ENCODE measurements at places on chromosomes 2 and 18.

- DNase-seq: no peak
Measured at GRCh38 chr18:76674596-76674995, 147.8 kb upstream of the ZNF236 start.

GRCh38 chr2:132589111-132589830 lies 80.7 kb downstream of the LYPD1 start:
- DNase-seq: no peak

DNA sequence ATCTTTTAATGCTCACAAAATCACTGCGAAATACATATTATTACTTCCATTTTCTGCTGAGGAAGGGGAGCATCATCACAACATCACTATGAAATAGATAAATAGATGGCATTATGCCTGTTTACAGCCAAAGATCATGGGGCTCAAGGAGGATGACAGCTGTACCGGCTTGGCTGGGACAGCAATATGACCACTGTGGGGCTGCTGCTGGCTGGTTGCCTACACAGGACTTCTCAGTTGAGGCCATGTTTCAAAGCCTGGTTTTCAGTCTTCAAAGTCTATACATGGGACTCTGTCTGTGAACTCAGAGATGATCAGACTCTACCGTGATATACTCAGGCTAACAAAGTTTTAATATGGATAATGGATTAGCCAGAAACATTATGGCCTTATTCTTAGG lies 58.7 kb downstream of the SPATS2L start:
- DNase-seq: no peak

DNA sequence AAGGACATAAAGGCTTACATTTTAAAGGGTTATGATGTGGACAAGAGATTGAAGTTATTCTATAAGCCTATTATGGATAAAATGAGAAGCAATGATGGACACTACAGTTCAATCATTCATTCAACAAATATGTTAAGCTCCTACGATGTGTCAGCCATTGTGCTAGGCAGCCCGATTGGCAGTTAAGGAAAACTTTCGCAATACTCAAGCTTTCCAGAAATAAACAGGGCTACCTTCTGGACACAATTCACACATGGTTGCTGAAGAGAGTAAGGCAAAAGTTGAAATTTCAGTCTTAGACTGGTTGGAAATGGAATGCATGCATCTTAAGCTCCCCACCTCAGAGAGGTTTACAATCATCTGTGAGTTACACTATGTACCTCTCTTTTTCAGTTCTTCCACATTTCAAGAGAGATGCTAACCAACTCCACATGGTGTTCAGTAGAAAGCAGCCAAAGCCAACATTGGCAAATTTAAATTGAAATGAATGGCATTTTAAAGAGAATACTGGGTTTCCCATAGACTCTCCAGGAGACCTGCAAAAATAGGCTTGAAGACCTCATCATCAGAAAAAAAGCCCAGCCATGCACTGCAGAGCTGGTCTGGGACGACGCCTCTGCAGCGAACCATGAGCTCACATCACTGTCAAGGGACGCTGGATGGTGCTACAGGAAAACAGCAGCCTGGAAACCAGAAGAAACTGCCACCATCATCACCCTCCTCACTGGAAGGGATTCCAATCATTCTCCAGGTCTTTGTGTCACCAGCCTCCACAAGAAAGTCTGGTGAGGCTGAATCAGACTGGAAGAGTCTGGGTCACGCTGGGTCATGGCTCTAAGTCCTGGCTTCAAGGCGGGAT lies 276.3 kb downstream of the AFF3 start:
- DNase-seq: no peak

DNA sequence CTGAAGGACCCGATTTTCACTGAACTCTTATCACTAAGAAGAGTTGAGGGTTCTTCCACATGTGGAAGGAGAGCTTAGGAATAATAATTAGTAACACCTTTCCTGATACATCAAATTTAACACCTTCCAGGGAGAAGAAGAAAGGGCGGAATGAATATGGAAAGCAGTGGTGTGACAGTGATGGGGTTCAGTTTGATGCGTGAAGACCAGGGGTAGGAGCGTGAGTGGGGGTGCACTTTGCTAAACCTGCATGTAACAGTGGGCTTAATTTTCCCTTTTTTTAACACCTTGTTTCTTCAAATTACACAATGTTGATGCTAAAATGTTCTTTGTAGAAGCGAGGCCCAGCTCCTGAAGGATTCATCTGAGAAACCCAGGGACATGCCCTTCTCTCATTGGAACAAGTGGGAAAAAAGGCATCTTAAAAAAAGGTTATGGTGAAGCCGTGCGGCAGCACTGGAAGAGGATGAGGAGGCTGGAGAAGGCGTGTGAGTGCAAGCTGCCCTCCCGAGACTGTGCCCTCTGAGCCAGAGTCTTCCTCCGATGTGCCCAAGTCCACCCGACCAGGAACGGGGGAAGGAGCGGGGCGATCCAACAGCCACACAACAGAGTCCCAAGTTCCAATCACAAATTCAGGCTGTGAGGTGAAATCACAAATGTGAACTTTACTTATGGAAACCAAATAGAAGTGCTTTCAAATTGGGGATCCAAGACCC lies 80.8 kb downstream of the MBP start:
- no peak for DNase-seq

- peak; percentile 75 for DNase-seq
Measured at GRCh38 chr2:32009516-32010256, 1.1 kb downstream of the MEMO1 start.

DNA sequence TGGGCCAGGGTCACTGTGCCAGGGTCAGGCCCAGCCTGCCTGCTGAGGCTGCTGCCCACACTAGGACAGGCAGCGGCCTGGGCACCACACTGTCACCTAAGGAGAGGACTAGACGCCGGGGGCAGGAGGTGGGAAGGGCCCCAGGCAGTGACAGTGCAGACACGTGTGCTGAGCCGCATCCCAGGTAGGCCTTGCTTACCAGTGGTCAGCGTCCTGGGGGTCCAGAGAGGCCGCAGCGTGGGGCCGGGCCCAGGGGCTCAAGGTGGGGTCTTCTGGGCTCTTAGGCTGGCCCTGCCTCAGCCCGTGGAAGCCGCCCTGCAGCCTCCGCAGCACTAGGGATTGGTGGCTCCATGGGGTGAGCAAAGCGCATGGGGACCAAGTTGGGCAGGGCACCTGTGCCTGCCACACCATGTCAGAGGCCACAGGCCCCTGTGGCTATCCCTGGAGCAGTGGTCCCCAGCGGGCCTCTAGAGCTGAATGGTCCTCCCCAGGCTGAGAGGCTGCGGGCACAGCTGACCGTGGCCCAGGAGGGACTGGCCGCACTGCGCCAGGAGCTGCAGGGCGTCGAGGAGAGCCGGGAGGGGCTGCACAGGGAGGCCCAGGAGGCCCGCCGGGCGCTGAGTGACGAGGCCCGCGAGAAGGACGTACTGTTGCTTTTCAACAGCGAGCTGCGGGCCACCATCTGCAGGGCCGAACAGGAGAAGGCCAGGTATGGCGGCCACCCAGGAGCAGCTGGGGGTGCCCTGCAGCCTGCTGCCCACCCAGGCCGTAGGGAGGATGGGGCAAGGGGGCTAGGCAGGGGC lies 35.2 kb upstream of the SNED1 start:
- DNase-seq: no peak

DNA sequence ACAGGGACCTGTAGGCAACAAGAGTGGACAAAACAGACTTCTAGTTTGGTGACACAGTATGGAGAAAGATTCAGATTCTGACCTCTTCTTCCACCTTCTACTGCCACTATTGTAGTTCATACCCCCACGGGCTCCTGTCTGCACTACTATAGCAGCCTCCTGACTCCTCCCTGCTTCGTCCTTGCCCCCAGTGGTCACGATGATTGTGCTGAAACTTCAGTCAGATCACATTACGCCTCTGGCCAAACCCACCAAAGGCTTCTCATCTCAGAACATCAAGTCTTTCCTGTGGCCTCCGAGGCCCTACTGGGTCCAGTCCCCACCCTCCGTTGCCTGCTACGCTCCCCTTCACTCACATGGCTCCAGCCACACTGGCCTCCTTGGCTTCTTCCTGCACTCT lies 147.6 kb downstream of the CYP26B1 start:
- no peak for DNase-seq

DNA sequence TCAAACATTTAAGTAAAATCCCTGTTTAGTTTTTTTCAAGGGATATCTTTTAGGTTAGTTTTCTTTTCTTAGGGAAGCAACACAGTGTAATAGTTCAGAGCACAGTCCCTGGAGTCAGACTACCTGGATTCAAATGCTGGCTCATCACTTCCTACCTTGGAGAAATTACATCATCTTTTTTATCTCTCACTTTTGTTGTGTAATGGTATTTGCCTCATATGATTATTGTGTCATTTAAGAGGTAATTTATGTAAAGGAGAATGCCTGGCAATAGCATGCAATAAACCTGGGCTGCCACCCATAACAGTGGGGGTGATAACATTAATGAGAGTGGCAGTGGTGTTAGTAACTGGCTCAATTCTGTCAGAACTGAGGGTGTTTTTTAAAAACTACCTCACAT lies 26.3 kb downstream of the ERLEC1 start:
- DNase-seq: no peak

GRCh38 chr2:95025406-95026319 lies at the start of gene MAL:
Gene MAL (plus strand): TSS chr2:95025708. CDS start chr2:95025793, 85 bp downstream.
- DNase-seq: peak; percentile 43

- no peak for DNase-seq
Measured at GRCh38 chr2:57146951-57147350, 899.7 kb upstream of the VRK2 start.

GRCh38 chr18:48106976-48107781 lies 176.7 kb upstream of the SMAD2 start:
- DNase-seq: no peak
